Purkinje cell (primary cell): ENCODE measurements at places on chromosomes 7 and 10. TPM values are rescaled to one million over a fixed set of nuclear protein-coding genes. Genes with fewer than 3 reads are reported as not detected.

The TBX20 gene
- polyA plus RNA-seq: not detected in 2 replicates

The ADCYAP1R1 gene
- polyA plus RNA-seq: 1.1 and 1.6 TPM in 2 replicates

The SLC25A13 gene
- polyA plus RNA-seq: 3.5 and 6.4 TPM in 2 replicates

The SPDYE11 gene
- 1.4 and 2.2 TPM in 2 replicates for polyA plus RNA-seq

The PRPS1L1 gene
- not detected in 2 replicates for polyA plus RNA-seq

The SPDYE5 gene
- polyA plus RNA-seq: 0.25 and 1.9 TPM in 2 replicates

The LIPM gene
- polyA plus RNA-seq: not detected in 2 replicates
